ENCODE measurements at places on chromosomes 12 and 14.

DNA sequence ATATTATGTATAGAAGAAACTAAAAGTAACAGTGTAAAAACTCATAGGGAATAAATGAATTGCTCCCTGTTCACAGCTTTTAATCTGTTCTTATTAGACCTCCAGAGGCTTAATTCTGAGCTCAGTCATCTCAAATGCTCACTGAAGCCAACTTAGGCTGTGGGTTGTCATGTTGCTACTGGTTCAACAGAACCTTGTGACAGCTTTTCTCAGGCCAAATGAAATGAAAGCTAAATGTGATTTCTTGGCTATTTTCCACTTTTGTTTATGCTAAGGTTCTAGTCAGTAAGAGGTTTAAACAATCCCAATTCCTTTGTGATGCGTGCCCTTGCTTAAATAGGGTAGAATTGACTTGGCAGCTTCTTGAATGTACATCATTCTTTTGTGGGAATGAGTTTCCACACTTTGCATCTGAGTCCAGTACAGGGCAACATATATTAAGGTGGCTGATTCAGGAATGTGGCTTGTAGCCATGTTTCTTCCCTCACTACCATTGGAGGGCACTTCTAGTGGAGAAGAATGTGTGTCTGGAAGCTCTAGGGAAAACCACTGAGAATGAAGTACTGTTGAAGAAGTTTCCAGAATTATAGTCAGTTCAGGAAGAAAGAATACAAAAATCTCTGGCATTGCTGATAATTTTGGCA lies 156.4 kb downstream of the NEDD1 start:
- no peak for DNase-seq

DNA sequence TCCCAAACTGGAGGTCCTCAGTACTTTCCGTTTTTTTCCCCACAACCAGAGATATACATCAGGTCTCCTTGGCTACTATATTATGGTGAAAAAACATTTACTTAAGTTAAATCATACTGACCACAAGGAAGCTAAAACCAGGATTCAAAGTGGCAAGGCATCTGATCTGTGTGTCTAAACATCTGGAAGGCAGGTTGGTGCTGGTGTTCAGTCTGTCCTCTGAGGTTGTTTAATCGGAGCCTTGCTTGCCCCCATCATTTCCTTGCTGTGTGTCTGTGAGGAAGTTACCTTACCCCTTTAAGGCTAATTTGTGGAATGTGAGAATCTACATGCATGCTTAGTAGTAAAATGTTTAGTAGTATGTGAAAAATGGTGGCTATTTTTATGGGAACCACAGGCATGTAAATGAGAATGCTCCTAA lies 75.6 kb downstream of the GALNT4 start:
- no peak for DNase-seq

- no peak for DNase-seq
Observed at GRCh38 chr12:115598871-115599811, 678.4 kb downstream of the MED13L start.

GRCh38 chr12:19833775-19834501 lies 394.6 kb downstream of the AEBP2 start:
- no peak for DNase-seq

DNA sequence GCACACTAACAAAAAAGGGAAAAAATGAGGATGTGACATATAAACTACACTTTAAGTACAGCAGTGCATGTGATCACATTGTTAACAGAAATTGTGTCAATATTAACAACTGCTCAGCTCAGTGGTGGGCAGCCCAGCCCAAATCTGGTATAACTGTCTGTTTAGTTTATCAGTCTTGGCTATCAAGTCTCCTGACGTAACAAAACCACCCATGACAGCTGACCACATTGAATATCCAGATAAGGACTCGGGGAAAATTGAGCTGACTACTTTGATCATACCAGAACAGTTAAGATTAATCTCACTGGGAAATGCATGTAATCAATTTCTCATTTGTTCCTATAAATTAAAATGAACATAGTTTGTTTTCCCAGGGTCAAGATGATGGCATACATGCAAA lies 396.6 kb downstream of the SNAPC1 start:
- DNase-seq = no peak

GRCh38 chr14:65864549-65864948 lies 452.0 kb downstream of the FUT8 start:
- DNase-seq = no peak

- no peak for DNase-seq
Observed at GRCh38 chr12:43159506-43159905, 392.5 kb downstream of the ADAMTS20 start.

- DNase-seq = no peak
Observed at GRCh38 chr12:117594481-117594880, 233.1 kb upstream of the NOS1 start.

- DNase-seq = no peak
Observed at GRCh38 chr12:124295431-124296058, 652 bp downstream of the RFLNA start.

DNA sequence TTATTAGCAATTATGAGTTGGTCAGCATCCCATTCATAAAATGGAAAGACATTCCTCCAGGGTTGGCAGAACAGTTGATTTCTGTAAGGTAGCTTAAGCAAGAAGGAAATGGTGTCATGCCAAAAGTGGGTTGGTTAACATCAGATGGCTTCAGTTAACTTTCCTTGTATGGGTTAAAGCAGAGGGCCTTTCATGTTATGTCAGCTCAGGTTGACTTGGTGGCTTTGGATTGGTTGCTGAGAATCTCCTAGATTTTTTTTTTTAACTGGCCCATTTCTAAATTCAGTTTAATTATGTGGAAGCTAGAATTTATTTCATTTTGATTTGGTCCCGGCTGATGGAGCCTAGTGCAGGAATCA lies 87.8 kb downstream of the BBS10 start:
- no peak for DNase-seq

DNA sequence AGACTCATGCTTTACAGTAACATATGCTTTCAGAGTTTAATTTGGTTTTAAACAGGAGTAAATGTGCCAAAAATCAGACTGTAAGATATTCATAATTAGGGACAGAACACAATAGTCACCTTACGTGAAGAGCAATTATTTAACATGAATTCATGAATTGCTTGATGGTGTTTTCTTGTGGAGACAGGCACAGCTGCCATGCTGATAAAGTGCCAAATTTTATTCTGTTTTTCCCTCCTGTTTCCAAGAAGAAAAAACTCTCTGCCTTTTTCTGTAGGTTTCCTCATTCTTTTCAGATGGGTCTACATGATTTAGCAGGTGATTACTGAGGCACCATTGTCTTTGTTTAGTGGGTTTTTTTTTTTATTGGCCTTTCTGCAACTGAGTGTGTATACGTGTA lies 80.1 kb downstream of the C12orf42 start:
- DNase-seq = no peak

- peak; percentile 34 for DNase-seq
Observed at GRCh38 chr12:96907671-96908422, 790 bp downstream of the NEDD1 start.

DNA sequence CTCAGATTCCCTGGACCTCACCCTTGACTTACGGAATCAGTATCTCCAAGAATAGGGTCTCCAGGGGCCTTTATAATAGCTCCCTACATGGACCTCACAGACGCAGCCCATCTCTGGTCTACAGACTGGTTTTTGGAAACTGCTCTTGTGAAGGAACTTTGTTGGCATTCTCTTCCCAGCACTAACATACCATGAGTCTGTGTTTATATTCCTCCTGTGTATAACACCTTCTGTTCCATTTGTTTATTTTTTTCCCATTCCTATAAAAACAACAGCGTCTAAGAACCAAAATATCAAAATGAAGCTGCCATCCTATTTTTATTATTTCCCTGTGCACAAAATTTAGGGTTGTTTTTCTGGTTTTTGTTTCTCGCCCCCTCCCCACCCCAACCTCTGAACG lies 131.1 kb downstream of the NEDD1 start:
- no peak for DNase-seq

DNA sequence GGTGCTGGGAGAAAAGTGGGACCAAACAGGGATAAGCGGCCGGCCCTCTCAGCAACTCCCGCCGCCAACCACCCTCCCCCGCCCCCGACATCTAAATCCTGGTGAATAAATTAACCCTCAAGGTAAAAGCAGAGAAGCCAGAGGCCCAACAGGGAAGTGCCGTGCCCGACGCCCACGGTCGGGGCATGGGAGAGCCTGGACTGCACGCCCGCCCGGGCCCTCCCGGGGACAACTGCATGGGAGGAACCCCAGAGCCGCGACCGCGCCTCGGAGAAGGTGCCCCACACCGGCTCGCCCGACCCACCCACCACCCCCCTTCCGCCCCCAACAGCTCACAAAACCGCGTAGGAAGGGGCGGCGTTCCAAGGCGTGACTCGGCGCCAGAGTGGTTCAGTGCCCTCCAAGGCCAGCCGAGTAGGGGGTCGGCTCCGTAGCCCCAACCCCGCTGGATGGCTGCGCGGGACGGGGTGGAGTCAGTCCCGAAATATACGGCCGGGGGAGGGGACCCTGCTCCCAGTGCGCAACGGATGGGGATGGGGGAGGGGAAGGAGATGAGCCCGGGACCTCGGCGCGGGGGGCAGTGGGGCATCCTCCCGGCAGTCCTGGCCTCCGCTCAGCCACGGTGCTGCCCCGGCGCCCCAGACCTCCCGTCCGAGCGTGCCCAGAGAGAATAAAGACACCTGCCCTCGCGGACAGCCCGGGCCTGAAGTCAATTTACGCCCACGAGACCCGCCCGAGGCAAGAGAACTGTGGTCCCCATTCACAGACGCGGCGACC lies 732 bp downstream of the SLC25A29 start:
- DNase-seq = no peak

- DNase-seq = no peak
Observed at GRCh38 chr14:68577802-68578541, 214.9 kb downstream of the ZFP36L1 start.

DNA sequence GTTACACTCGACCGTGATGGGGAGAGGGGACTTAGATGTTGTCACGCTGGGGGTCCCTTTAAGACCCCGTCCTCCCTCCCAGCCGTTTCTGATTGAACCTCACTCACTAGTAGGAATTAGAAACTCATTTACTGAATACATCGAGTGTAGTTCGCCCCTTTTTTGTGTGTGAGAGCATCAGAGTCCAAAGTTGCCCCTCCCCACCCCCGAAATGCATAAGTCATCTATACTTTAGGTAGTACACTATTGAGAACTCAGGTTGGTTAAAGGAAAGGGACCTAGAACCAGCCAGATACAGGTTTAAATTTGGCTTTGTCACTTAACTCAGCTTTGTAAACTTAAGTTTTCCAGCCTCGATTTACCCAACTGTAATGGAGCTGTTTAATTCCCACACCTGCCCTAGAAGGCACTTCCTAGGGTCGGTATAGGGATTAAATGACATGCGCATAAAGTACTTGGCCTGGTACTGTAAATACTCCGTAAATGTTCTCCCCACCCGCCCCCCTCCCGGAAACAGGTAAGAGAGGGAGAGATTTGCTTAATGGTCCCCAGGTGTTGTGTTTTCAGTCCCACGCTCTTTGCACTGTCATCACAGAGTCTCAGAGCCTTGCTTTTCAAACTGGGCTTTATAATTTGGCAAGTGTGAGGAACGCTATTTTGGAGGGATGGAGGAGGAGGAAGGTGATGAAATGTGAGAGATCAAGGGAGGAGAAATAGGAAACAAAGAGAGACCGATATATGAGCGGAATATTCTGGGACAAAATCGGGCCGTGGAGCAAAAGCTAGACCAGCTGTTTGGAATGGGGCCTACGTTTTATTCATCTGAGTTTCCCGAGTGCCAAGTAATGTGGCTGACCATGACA lies 897 bp downstream of the SUDS3 start:
- no peak for DNase-seq

- DNase-seq = no peak
Observed at GRCh38 chr12:70842136-70842535, 78.4 kb downstream of the PTPRR start.

DNA sequence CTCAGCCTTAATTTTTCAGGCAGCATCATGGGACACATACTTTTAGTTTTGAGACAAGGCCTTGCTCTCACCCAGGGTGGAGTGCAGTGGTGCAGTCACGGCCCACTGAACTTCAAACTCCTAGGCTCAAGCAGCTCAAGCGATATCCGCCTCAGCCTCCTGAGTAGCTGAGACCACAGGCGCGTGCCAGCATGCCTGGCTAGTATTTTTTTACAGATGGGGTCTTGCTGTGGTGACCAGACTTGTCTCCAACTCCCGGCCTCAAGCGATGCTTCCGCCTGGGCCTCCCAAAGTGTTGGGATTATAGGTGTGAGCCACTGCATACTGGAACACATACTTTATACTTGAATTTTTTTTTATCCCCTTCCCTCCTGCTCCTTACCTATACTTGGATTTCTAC lies 2.8 kb downstream of the RDH5 start:
- no peak for DNase-seq

DNA sequence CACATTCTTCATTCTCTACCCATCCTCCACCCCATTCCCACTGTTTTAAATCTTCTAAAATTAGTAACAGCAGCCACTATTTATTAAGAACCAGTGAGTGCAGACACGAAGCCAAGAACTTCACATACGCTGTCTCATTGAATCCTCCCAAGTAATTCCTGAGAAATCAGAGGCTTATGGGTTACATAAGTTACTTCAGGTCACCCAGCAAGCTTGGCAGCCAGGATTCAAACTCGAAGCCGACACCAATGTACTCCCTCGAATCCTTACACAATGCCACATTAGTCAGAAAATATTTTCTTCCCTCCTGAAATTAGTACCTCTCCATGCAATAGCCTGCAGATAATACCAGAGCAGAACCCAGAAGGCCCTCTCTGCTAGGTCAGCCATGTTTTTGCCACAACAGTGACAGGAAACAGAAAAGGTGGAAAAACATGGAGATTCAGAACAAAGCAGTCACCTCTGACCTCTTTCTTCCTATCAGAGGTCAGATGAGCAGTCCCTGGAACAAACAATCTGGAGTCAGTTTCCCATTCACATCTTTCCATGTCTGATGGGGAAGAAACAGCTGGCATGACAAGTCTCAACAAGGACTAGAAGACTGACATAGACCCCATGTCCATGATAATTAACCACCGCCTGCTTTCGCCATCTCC lies 16.4 kb downstream of the NID2 start:
- DNase-seq = no peak

- no peak for DNase-seq
Observed at GRCh38 chr12:123897221-123897620, 75.4 kb downstream of the CCDC92 start.

DNA sequence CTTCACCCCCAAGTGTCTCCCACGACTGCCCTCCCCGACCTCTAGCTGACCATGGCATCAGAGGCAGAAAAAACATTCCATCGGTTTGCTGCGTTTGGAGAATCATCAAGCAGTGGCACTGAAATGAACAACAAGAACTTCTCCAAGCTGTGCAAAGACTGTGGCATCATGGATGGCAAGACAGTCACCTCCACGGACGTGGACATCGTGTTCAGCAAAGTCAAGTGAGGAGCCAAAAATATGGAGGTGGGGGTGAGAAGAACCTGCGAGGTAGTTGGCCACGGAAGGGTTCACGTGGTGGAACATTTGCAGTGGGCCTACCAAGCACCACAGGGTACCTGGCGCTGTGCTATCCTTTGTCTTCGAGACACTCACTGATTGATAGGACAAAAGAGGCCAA lies 514 bp downstream of the TPPP2 start:
- no peak for DNase-seq

DNA sequence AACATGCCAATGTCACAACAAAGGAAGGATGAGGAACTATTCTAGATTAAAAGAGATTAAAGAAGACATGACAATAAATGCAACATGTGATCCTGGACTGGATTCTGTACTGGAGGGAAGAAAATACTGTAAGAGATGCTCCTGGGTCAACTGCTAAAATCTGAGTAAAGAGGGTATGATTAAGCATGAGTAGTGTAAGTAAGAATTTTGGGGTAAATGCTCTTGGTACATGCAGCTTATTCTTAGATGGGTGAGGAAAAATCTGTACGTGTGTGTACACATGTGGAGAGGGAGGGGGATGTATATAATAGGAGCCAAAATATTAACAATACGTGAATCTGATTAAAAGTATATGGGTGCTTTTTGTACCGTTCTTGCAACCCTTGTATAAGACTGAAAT lies 66.0 kb downstream of the CDC42BPB start:
- DNase-seq = no peak
